Kidney (tissue), 22 donors: ENCODE measurements at places on chromosomes 6 and 20. TPM values are rescaled to one million over a fixed set of nuclear protein-coding genes. Genes with fewer than 3 reads are reported as not detected.

GRCh38 chr6:170286934-170287265 is 4.0 kb downstream of the DLL1 start:
- H3K27me3 ChIP-seq, result peaks cover 8% of the 10 kb centered on the region
- H3K36me3 ChIP-seq, result no peaks in the 10 kb centered on the region

DNA sequence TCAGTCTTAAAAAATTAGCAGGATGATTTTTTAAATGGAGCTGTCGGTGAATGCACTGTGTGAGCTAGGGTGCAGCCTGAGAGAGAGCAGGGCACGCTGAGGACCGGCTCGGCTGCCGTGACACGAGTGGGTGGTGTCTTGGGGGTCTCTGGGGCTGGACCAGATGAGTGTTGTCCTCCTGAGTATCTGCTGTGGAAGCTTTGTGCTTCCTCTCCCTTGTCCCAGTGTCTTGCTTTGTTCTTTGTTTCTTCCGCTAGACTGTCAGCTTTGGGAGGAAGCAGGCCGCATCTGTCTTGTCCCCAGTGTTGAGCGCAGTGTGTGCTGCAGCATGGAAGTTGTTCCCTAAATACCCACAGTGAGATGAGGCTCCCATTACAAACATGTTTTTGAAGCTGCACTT is 89.4 kb downstream of the RTN4IP1 start:
- H3K4me1 ChIP-seq, result no peaks in the 10 kb centered on the region
- DNase-seq, result peak; percentile 21
- no peak overlapping the region for H3K4me3 ChIP-seq
- H3K36me3 ChIP-seq, result peaks cover 16% of the 10 kb centered on the region

GRCh38 chr20:3751305-3751674 is 16.3 kb downstream of the ADISSP start:
- H3K36me3 ChIP-seq, result no peaks in the 10 kb centered on the region
- no peak for DNase-seq
- no peak overlapping the region for H3K27ac ChIP-seq
- H3K4me3 ChIP-seq, result no peak overlapping the region
- H3K27me3 ChIP-seq, result no peaks in the 10 kb centered on the region
- H3K4me1 ChIP-seq, result no peaks in the 10 kb centered on the region

DNA sequence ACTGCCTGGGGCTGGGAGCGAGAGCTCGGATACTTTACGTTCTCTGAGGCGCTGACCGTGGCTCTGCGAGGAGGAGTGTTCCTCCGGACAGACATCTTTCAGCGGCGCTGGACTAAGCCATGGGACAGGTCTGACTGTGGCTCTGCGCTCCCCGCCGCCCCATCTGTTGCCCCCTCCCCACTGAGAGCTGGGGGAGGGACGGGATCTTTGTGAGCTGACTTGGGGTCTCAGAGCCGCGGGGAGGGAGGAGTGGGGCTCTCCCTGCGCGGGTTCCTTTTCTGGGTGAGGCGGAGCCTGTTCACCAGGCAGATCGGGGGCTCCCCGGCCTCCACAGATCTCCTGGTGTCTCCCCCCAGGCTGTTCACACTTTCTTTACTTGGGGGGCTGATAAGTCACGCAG is 11.3 kb upstream of the GATA5 start:
- no peak overlapping the region for H3K4me3 ChIP-seq
- no peaks in the 10 kb centered on the region for H3K36me3 ChIP-seq
- H3K27ac ChIP-seq, result no peak overlapping the region

GRCh38 chr6:107408714-107409113 is 50.6 kb downstream of the PDSS2 start:
- H3K27ac ChIP-seq, result no peak overlapping the region
- no peak overlapping the region for H3K4me3 ChIP-seq
- no peak for DNase-seq
- no peaks in the 10 kb centered on the region for H3K36me3 ChIP-seq

GRCh38 chr6:39892490-39893129 is 41.7 kb downstream of the MOCS1 start:
- H3K27me3 ChIP-seq, result no peaks in the 10 kb centered on the region
- no peak for DNase-seq
- H3K4me1 ChIP-seq, result no peaks in the 10 kb centered on the region
- H3K27ac ChIP-seq, result no peak overlapping the region

DNA sequence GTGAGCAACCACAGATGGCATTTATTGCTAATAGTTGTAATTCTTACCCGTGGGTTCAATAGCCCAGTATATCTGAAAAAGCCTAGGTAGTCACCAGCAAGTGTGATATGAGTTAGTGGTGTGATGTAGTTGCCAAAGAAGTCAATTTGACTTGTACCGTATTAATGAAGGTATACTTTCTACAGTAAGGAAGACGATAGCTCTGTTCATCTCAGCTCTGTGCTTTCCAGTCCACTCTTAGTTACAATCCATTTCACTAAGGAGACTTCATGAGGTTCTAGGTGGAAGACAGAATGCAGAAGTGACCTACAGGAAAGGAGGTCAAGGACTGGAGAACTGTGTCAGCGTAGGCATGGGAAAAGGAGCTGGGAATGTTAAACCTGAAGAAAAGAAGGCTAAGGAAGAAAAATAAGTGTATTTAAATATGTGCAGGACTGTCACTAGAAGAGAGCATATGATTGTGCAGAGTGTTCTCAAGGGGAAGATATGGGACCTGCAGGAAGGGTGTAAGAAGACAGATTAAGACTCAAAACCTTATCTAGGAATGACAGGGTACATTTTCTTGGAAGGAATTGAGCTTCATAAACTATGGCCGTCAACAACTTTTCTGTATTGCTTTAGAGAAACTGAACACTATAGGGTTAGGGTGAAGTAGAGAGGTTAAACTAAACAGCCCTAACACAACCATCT is 116.9 kb upstream of the SCGN start:
- no peaks in the 10 kb centered on the region for H3K4me1 ChIP-seq
- H3K27ac ChIP-seq, result no peak overlapping the region
- no peaks in the 10 kb centered on the region for H3K27me3 ChIP-seq
- no peak overlapping the region for H3K4me3 ChIP-seq

DNA sequence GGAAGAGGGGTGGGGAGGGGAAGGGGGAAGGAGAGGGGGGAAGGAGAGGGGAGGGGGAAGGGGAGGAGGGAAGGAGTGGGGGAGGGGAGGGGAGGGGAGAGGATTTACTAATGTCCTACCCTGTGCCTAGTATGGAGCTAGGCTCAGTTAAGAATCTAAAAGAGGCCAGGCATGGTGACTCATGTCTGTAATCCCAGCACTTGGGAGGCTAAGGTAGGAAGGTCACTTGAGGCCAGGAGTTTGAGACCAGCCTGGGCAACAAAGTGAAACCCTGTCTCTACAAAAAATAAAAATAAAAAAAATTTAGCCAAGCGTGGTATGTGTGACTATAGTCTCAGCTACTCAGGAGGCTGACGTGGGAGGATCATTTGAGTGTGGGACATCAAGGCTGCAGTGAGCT is 13.0 kb downstream of the UBE2J1 start:
- no peaks in the 10 kb centered on the region for H3K4me1 ChIP-seq
- H3K4me3 ChIP-seq, result no peak overlapping the region
- DNase-seq, result no peak
- no peak overlapping the region for H3K27ac ChIP-seq
- peaks cover 29% of the 10 kb centered on the region for H3K36me3 ChIP-seq

DNA sequence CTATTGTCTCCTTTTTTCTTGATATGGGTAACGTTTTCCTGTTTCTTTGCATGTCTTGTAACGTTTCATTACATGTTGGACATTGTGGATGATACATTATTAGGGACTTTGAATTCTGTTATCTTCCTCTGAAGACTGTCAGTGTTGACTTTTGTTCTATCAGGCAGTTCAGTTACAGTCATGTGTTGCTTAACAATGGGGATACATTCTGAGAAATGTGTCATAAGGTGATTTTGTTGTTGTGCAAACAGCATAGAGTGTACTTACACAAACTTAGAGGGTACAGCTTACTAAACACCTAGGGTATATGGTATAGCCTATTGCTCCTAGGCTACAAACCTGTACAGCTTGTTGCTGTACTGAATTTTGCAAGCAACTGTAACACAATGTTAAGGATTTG is 64.7 kb downstream of the AK9 start:
- H3K4me1 ChIP-seq, result no peaks in the 10 kb centered on the region
- no peaks in the 10 kb centered on the region for H3K36me3 ChIP-seq
- no peak overlapping the region for H3K4me3 ChIP-seq
- DNase-seq, result no peak
- H3K27me3 ChIP-seq, result no peaks in the 10 kb centered on the region

- no peak overlapping the region for H3K27ac ChIP-seq
- no peaks in the 10 kb centered on the region for H3K4me1 ChIP-seq
- H3K36me3 ChIP-seq, result no peaks in the 10 kb centered on the region
- H3K27me3 ChIP-seq, result no peaks in the 10 kb centered on the region
- DNase-seq, result no peak
- no peak overlapping the region for H3K4me3 ChIP-seq
These were observed 105.7 kb upstream of the LGSN start for GRCh38 chr6:63425493-63425892.

GRCh38 chr6:38512211-38512610 is 127.5 kb downstream of the BTBD9 start:
- H3K4me3 ChIP-seq, result no peak overlapping the region
- no peak for DNase-seq
- H3K27me3 ChIP-seq, result no peaks in the 10 kb centered on the region
- peaks cover 2% of the 10 kb centered on the region for H3K4me1 ChIP-seq

GRCh38 chr6:167762259-167762962 is 64.3 kb upstream of the AFDN start:
- H3K27ac ChIP-seq, result no peak overlapping the region
- no peaks in the 10 kb centered on the region for H3K27me3 ChIP-seq
- DNase-seq, result no peak

GRCh38 chr6:111685058-111685457 is 79.4 kb upstream of the TRAF3IP2 start:
- no peak overlapping the region for H3K4me3 ChIP-seq
- H3K27me3 ChIP-seq, result no peaks in the 10 kb centered on the region
- peaks cover 3% of the 10 kb centered on the region for H3K36me3 ChIP-seq
- no peak overlapping the region for H3K27ac ChIP-seq
- H3K4me1 ChIP-seq, result no peaks in the 10 kb centered on the region

DNA sequence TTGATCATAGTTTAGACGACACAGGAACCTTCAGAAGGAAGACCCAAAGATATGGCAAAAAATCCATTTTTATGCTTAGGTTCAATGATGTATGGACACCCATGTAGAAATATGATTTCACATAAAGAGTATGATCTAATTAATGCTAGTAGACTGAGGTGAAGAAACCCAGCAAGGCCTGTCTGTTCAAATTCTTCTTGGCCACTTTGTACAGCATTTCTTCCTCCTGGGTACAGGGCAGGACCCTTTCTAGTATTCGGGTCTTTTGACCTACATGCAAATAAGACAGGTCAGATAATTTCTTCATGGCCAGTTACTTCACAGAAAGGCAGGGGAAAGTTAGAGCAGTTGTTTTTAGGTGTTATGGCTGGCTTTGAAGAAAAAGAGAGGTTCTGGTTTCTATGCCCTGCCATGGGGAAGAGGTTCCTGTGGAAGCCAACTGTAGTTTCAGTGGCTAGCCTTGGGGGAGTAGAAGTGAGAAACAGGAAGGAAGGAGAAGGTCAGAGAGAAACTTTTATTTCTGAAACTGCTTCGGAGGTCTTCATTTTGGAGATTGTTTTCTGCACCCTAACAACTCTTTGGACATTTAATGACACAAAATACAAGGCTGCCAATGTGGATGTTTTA is 208.3 kb downstream of the PTPRK start:
- H3K36me3 ChIP-seq, result no peaks in the 10 kb centered on the region
- H3K4me1 ChIP-seq, result no peaks in the 10 kb centered on the region
- DNase-seq, result no peak
- H3K4me3 ChIP-seq, result no peak overlapping the region
- no peaks in the 10 kb centered on the region for H3K27me3 ChIP-seq

GRCh38 chr6:137870744-137871247 is 3.7 kb downstream of the TNFAIP3 start:
- no peak for DNase-seq
- H3K4me1 ChIP-seq, result no peaks in the 10 kb centered on the region
- H3K27me3 ChIP-seq, result no peaks in the 10 kb centered on the region
- H3K36me3 ChIP-seq, result no peaks in the 10 kb centered on the region
- H3K27ac ChIP-seq, result no peak overlapping the region
- peak overlapping the region; percentile 18 for H3K4me3 ChIP-seq

GRCh38 chr6:157711060-157711459 is 112.0 kb upstream of the SNX9 start:
- no peaks in the 10 kb centered on the region for H3K27me3 ChIP-seq
- no peak for DNase-seq
- no peaks in the 10 kb centered on the region for H3K4me1 ChIP-seq
- H3K4me3 ChIP-seq, result no peak overlapping the region

DNA sequence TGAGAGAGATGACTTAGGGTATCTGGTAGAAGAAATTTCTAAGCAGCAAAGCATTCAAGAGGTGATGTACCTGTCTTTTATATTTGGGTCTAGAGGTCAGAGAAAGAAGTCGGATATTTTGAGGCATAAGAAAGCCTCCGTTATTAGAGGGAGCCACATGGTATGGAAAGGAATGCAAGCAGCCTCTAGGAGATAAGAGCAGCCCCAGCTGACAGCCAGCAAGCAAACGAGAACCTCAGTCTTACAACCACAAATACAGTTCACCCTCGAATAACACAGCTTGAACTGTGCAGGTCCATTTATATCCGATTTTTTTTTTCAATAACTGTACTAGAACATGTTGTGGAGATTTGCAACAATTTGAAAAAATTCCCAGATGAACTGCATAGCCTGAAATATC is 190.7 kb upstream of the VGLL2 start:
- no peak overlapping the region for H3K27ac ChIP-seq
- no peaks in the 10 kb centered on the region for H3K36me3 ChIP-seq
- no peak overlapping the region for H3K4me3 ChIP-seq
- H3K4me1 ChIP-seq, result no peaks in the 10 kb centered on the region

GRCh38 chr6:167570460-167571400 is 245.8 kb downstream of the TTLL2 start:
- no peak overlapping the region for H3K4me3 ChIP-seq
- no peak for DNase-seq
- no peak overlapping the region for H3K27ac ChIP-seq

GRCh38 chr20:35171753-35172433 is at the start of gene PROCR:
Gene PROCR, plus strand, starts transcription at chr20:35172072. Its CDS starts 83 bp downstream, at chr20:35172155.
- H3K4me1 ChIP-seq, result peaks cover 7% of the 10 kb centered on the region
- peak within 1 kb of the TSS; percentile 68 for H3K27ac ChIP-seq
- peak; percentile 81 for DNase-seq
- H3K36me3 ChIP-seq, result no peaks in the 10 kb centered on the region
- no peaks in the 10 kb centered on the region for H3K27me3 ChIP-seq

DNA sequence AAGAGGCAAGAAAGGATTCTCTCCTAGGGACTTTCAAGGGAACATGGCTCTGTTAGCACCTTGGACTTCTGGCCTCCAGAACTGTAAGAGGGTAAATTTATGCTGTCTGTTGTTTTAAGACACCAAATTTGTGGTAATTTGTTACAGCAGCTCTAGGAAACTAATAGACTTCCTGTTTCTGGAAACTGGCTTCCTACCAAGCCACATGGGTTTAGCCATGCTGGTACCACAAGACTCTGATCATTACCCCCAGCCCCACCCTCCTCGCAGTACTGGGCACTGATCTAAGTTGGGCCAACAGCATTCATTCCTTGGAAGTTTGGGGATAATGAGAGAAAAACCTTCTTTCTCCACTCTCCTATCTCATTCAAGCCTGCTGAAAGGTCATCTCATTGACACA is 109.5 kb upstream of the SMLR1 start:
- no peak overlapping the region for H3K27ac ChIP-seq
- H3K36me3 ChIP-seq, result no peaks in the 10 kb centered on the region
- H3K4me3 ChIP-seq, result no peak overlapping the region
- H3K4me1 ChIP-seq, result no peaks in the 10 kb centered on the region
- H3K27me3 ChIP-seq, result no peaks in the 10 kb centered on the region

RPL7L1 gene
- 80.7 TPM for total RNA-seq

GJA1 gene
- total RNA-seq, result 47.8 TPM

THEMIS gene
- total RNA-seq, result 3.3 TPM

CRYBG1 gene
- 32.6 TPM for total RNA-seq

SLC17A3 gene
- 14.0 TPM for total RNA-seq

EDN3 gene
- total RNA-seq, result 0.19 TPM

ABHD16B gene
- not detected for total RNA-seq
